ENCODE measurements at places on chromosomes 5 and 9.
A peak's percentile ranks its signal among the peaks of the same experiment; 100 is the strongest.

DNA sequence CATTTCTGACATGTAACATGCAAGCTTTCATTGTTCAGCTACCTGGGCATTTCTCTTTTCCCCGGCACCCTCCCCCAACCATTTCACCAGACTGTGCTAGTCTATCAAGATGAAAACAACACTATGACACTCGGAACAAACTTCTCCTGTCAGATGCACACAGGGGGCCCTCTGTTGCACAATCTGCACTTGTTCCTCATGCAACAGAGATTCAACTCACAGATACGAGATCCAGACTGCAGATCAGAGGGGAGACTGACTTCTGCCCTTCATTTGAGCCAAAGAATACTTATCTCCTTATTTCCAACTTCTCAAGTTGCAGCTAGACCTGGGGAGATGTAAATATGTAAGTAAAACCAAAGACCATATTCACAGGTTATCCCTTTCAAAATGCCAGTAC, 15.7 kb upstream of the FST start:
- DNase-seq, result no peak

DNA sequence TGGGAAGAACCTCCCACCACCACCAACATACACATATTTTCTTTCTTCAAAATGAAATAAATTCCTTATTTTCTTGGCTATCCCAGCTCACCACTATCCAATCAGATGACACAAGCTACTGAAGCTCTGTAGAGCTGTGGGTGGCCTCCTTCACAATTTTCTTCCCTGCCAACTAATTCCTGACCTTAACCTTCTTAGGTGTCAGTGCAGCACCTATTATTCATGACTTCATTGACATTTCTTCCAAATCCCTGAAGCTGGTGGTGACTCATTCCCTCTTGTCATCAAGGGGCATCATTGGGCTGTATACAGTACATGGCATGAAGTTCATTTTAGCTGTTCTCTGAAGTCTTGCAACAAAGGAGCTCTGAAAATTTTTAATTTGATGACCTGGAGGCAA, 42.0 kb upstream of the ADRA1B start:
- no peak for DNase-seq

- DNase-seq, result no peak
Measured at GRCh38 chr5:96079075-96079474, 117.4 kb upstream of the ELL2 start.

DNA sequence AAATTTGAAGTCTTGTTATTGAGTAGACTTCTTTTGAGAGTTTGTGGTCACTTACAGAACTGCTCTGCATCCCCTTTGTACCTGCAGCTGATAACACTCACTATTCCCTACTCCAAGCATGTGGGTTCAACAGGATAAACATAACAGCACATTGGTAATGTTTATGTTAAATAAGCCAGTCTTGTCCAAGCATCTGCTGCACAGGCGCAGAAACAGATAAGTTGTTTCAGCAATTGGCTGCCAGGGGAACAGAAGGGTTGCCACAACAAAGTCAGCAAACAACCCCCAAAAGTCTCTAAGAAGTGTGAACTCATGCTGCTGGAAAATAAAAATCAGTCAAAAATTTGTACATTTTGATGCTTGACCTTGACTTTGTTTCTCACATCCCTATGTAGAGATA, 174.6 kb downstream of the GDNF start:
- DNase-seq, result no peak

DNA sequence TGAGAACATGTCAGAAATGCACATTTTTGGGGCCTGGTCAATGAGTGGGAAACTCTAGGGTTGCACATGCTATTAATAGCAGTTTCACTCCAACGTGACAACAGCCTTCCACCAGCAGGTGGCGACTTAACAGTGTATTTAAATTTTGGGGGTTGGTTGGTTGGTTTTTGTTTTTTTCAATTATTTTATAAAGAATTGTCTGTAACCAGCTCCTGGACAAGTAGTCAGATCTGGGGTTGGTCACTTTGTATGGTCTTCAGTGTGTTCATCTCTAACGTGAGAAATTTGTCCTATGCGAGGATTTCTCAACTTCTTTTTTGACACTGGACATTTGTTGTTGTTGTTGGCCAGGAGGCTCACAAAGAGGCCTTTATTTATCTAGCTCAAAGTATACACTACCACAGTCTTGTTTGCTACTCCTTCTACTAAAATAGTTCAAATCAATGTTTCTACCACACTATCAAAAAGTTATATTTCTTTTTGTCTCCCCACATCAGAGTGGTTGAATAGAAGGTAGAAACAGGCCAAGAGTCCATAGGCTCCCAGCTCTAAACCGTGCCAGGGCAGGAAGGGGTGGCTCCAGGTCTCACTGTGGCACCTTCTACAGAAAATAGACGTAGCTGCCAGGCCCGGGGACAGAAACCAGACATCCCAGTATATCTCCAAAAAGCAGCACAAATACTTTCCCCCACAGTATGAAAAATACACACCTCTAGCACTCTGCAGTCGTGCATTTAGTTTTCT, 110.4 kb downstream of the TRPM6 start:
- DNase-seq, result peak; percentile 54

GRCh38 chr5:58804291-58804690, 221.4 kb downstream of the RAB3C start:
- no peak for DNase-seq

All from NCI-H1417 (cell line).